ENCODE measurements at places on chromosomes 13 and 19.
A peak's percentile ranks its signal among the peaks of the same experiment; 100 is the strongest.

- no peak for DNase-seq
Observed at GRCh38 chr13:76950101-76950500, 1.8 kb downstream of the ACOD1 start.

GRCh38 chr19:31890230-31890629, 455.2 kb upstream of the ZNF507 start:
- DNase-seq: no peak

DNA sequence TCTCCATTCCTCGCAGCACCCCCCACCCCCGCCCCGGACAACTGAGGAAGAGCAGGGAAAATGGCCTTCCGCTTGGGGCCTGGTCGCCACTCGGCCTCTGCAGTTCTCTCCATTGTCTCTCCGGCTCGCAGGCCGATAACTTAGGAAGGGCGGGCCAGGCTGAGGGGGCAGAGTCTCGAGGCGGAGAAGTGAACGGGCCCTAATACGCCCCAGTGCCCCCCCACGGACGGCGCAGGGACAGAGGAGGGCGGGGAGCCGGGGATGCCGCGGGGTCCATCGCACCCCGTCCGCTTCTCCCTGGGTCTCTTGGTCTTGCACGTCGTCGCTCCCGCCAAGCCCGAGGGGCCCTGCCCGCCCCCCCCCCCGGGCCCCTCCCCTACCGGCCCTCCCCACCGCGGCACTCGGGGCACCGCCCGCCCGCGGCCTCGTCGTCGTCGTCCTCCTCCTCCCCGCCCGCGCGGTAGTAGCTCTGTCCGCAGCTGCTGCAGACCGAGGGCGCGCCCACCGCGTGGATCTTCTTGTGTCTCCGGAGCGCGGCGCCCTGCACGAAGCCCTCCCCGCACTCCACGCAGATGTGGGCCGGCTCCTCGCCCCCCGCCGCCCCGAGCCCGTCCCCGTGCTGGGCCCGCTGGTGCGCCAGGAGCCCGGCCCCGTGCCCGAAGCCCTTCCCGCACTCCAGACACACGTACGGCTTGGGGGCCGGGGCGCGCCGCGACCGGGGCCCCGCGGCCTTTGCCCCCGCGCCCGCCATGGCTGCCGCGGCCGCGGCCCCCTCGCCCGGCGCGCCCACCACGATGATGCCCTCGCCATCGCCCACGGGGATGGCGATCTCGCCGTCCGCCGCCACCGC, 33.2 kb downstream of the ZNF787 start:
- no peak for DNase-seq

- DNase-seq: no peak
Observed at GRCh38 chr19:14764401-14764800, 14.0 kb downstream of the ADGRE2 start.

DNA sequence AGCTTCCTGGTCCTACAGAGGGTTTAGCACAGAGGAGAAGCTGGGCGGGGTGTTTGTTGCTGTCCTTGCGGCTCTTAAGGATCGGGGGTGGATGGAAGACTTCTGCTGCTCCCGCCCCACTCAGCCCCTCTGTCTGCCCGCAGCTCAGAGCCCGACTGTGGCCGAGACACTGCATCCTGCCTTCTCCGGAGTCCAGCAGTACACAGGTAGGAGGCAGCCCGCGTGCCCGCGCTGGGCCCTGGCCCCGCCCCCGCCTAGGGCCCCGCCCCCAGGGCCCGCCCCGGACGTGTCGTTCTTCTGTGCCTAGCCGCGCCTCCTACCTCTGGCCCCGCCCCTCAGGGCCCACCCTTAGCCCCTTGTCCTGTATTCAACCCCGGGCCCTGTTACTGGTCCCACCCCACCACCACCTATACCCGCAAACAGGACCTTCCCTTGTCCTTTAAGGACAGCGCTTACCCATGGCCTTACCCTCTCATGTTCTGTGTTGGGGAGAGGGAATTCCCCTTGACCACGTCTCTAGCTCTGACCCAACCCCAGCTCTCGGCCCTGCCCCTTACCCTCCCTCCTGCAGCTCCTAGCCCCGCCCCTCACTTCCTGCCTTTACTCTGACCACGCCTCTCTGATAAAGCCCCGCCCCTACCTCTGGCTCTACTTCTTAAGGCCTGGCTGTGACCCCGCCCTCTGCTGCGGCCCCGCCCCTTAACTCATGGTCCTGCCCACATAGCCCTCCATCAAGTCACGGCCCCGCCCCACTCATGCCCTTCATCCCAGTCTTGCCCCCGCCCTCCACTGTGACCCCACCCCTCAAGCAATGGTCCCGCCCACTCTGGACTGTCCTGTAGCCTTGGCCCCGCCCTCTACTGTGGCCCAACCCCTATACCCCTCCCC, 60.5 kb downstream of the CELF5 start:
- peak; percentile 88 for DNase-seq

GRCh38 chr13:111330066-111330610, 9.7 kb downstream of the TEX29 start:
- no peak for DNase-seq

DNA sequence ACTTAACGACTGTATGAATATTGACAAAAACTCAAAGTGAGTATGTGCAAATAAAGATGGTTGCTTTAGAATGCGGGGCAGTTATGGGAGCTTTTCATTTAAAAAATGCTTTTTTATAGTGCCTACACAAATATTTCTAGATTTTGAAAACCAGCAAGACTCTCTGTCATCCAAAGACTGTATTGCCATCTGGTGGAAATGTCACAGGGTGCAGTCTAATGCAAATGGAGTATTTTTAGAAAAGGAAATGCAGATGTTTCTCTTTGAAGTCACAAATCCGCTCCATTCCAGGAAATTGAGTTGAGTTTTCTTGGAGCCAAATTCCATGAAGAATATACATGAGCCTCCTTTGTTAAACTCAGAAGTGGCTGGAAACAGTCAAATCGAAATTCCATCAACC, 2.3 kb upstream of the C1QTNF9B start:
- no peak for DNase-seq

DNA sequence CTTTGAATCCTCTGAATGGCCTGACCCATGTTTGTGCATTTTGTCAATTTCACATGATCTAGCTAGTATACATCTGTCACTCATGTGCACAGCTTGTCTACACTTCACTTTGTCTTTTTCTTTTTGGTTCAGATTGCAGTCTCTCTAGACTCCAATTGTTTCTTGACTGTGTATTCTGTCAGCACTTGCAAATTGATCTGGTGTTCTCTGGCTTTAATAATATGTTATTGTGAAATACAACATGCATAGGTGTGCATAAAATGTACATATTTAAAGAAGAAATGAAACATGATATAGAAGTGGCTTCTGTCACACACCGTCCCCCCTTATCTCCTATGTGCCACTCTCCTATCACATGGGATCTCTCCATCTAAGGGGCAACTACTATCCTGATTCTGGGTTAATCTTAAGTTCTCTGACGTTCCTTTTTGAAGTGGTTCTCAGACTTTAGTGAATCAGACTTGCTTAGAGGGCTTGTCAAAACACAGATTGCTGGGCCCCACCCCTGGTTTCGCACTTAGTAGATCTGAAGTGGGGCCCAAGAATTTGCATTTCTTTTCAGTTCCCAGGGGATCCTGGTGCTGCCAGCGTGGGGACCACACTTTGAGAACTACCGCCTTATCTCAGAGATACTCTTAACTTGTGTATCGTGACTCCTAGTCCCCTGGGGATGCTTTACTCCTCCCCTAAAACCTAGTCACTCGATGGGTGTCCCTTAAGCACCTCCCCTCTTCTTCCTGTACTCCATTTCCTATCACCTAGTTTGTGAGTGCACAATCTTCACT, 5.8 kb downstream of the KRTDAP start:
- DNase-seq: no peak

- DNase-seq: peak; percentile 1
Observed at GRCh38 chr13:61410669-61411297, 4.9 kb downstream of the PCDH20 start.

DNA sequence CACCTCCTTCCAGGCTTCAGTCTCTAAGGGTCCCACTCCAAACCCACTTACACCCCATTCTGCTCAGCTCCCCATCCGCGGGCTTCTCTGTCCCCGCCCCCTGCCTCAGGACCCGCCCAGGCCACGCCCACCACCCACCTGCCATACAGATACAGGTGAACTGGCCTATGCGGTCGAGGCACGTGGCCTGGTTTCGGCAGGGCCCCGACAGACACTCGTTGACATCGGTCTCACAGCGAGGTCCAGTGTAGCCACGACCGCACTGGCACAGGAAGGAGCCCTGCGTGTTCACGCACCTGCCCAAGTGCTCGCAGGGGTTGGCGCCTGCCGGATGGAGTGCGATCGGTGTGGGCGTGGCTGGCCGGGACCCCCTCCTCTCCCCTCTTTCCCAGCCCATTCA, 11.9 kb downstream of the NOTCH3 start:
- no peak for DNase-seq

- DNase-seq: no peak
Observed at GRCh38 chr13:111957913-111958450, 109.0 kb upstream of the SOX1 start.

DNA sequence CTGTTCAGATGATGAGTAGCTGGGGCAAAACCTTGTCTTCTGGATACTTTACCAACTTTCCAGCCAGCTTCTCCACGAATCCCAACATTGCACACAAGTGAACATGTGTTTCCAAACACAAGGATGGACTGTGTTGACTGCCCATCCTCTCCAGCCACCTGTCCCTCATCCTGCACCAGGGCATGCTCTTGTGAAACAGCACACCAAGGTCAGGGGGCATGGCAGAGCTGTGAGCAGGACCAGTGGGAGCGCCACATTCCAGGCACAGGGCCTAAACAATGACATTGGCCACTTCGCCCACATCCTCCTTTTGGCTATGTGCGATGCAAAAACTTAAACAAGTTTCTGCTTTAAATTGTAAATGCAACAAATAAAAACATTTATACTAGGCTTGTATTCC, 105.5 kb downstream of the IRS2 start:
- no peak for DNase-seq

GRCh38 chr13:75365724-75366173, 116.2 kb downstream of the TBC1D4 start:
- peak; percentile 79 for DNase-seq

DNA sequence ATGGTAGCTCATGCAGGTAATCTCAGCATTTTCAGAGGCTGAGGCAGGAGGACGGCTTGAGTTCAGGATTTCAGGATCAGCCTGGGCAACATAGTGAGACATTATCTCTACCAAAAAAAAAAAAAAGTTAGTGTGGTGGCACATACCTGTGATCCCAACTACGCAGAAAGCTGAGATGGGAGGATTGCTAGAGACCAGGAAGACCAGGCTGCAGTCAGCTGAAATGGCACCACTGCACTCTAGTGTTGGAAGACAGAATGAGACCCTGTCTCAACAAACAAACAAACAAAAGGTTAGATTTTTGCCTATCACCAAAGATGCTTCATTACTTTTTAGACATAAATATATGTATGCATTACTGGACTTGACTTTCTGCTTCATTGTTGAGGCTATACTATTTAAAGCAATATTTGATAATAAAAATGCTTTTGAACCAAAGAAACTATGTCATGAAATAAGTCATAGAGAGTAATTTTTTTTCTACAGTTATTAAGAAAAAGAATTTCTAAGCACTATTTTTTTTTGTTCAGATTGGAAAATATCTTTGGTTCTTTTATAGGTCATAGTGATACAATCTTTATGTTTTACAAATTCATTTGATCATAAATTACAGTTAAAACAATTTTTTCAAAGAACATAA, 1180.1 kb upstream of the ATXN8OS start:
- DNase-seq: peak; percentile 38

GRCh38 chr13:87274209-87274819, 396.9 kb upstream of the SLITRK5 start:
- no peak for DNase-seq

GRCh38 chr19:17936379-17936778, 3.6 kb downstream of the CCDC124 start:
- no peak for DNase-seq

- no peak for DNase-seq
Observed at GRCh38 chr13:44566601-44567000, 9.5 kb downstream of the TSC22D1 start.

DNA sequence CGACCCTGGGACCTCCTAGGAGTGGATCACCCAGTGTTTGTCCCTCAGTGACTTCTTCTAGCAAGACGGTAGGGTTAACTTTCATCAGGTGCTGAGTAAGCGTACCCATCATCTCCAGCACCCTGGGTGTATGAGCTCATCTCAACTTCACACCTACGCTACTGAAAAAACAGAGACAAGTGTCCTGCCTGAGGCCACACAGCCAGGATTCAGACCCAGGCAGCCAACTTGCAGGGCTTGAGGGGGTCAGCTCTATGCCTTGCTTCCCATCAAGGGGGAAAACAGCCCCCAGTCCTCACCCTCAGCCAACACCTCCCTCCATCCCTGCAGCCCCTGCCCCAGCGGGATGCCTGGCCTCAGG, 4.6 kb downstream of the TLE2 start:
- no peak for DNase-seq

GRCh38 chr13:94712812-94713560, 641 bp upstream of the SOX21 start:
- no peak for DNase-seq

- no peak for DNase-seq
Observed at GRCh38 chr19:5206751-5207075, 133.9 kb downstream of the PTPRS start.

GRCh38 chr19:1754636-1755466, 1.5 kb downstream of the ONECUT3 start:
- DNase-seq: no peak

- DNase-seq: no peak
Observed at GRCh38 chr13:74203576-74203975, 69.4 kb upstream of the KLF12 start.

DNA sequence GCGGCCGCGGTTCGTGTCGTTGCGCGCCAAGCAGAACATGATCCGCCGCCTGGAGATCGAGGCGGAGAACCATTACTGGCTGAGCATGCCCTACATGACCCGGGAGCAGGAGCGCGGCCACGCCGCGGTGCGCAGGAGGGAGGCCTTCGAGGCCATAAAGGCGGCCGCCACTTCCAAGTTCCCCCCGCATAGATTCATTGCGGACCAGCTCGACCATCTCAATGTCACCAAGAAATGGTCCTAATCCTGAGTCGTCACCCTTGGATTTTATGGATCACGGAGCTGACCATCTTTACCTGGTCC, 475 bp downstream of the MRPL57 start:
- DNase-seq: no peak

DNA sequence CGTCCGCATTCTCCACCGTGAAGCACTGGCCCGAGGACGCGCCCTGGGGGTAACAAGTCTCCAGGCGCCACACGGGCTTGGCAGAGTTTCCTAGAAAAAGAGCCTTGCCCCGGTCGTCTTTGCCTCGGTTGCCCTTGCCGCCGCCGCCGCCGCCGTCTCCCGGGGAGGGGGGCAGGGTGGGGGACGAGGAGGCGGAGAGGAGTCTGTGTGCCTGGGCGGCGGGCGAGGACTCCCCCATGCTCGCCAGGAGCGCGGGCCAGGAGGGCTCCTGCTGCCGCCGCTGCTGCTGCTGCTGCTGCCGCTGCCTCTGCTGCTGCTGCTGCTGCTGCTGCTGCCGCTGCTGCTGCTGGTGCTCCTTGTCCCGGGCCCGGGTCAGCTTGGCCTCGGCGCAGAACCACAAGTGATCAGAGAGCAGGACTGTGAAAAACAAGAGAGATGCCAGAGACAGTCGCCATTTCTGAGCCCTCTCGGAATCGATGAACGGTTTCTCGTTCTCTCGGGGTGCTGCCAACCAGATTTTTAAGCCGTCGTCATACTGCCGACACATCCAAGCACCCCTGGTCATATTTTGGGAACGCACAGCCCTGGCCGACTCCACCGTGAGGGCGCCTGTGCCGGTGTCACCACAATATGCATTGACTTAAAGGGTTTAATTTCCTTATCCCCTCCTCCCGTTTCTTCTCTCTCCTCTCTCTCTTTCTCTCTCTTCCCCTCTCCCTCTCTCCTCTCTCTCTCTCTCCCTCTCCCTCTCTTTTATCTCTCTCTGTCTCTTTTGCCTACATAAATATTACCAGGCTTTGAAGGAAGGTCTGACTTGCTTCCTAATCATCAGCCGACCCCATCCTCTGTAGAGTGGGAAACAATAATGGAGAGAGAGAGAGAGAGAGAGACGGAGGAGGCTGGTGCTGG, 349.1 kb downstream of the LIG4 start:
- DNase-seq: no peak
